ENCODE measurements at places on chromosomes 12 and 14. TPM values are rescaled to one million over a fixed set of nuclear protein-coding genes. Genes with fewer than 3 reads are reported as not detected.
A peak's percentile ranks its signal among the peaks of the same experiment; 100 is the strongest.

Gene PELI2
- total RNA-seq = 0.96 TPM

Gene KRT72
- not detected for total RNA-seq

DNA sequence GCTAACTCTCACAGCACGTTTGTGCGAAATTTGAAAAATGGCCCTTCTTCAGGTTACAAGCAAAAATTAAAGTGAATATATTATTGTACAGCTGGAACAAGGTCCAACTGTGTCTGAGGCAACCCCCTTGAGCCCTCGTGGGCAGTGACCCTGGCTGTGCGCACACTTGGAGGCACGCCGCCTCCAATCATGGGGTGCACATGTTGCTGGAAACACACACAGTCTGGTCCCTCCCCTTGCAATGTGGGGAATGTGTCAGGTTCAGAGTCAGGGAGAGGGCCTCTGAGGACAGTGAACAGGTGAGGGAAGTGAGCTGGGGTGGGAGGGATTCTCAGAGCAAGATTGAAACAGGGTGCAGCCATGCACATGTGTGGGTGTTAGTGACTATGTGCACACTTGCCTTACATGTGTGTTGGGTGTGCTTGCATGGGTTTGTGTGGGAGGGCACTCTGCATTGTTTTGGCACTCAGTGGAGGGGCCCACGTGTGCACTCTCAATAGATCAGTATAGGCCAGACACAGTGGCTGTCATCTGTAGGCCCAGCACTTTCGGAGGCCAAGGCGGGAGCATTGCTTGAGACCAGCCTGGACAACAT, 9.6 kb downstream of the TSPAN9 start:
- H3K4me1 ChIP-seq = peaks cover 24% of the 10 kb centered on the region
- H3K4me3 ChIP-seq = no peak overlapping the region
- no peak overlapping the region for H3K27ac ChIP-seq
- H3K36me3 ChIP-seq = peaks cover 13% of the 10 kb centered on the region
- no peaks in the 10 kb centered on the region for H3K27me3 ChIP-seq
- DNase-seq = no peak

GRCh38 chr12:69284131-69284530, 44.8 kb downstream of the CPSF6 start:
- H3K4me3 ChIP-seq = peak overlapping the region; percentile 68
- DNase-seq = peak; percentile 68
- H3K36me3 ChIP-seq = no peaks in the 10 kb centered on the region
- H3K4me1 ChIP-seq = peaks cover 19% of the 10 kb centered on the region
- peaks cover 4% of the 10 kb centered on the region for H3K27me3 ChIP-seq

Gene SERPINA3
- not detected for total RNA-seq
